ENCODE measurements at places on chromosomes 1 and 21.

DNA sequence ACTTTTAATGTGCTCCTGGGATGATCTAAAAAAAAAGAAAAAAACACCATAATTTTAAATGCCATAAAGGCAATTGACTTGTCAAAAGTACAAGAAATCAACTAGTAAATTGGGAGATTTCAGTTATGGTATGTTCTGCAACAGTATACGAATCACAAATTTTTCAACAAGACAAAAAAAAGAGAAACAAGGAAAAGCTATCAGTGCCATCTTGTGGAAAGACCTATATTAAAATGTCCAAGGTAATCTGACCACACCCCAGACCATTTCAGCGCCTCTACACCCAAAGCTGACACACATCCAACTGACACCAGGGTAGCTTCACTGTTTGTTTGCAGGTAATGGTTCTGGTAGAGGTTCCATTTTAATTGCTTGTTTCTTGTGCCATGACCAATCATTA, 5.0 kb upstream of the DUSP23 start:
- no peak for DNase-seq

- no peak for DNase-seq
Observed at GRCh38 chr1:151537112-151537511, 3.0 kb upstream of the TUFT1 start.

GRCh38 chr1:32868085-32868484, 2.6 kb downstream of the FNDC5 start:
- DNase-seq, result no peak

- DNase-seq, result no peak
Observed at GRCh38 chr1:66757722-66758240, 5.5 kb downstream of the DYNLT5 start.

DNA sequence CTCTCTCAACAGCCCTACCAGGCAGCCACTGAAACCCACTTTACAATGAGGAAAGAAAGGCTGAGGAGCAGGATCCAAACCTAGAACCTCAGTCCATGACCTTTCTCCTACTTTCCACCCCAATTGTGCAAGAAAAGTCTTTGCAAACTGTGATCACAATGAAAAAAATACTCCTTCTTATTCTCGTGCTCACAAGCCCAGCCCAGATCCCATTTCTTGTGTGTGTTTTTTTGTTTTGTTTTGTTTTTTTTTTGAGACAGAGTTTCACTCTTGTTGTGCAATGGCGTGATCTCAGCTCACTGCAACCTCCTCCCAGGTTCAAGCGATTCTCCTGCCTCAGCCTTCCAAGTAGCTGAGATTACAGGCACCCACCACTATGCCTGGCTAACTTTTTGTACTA, 97.7 kb downstream of the CRYAA start:
- DNase-seq, result no peak

GRCh38 chr1:200659269-200659668, 10.4 kb downstream of the DDX59 start:
- no peak for DNase-seq

GRCh38 chr1:7648761-7649384, 122.2 kb upstream of the VAMP3 start:
- DNase-seq, result no peak

DNA sequence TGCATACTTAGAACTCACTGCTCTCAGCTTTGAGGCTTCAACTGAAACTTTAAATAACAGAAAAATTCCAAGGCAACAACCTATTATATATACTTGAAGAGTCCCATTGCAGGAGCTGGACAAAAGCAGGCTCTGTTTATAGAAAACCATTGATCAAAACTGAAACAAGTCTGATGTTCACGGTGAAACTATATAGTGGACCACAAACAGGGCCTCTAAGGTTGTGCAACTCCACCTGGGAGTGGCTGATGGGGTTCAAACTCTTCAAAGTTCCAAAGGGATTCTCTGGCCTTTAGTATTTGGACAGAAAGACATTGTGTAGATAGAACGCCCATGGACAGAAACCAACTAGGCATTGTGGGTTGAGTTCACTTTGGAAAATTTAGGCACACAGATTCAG, 140.3 kb downstream of the ZC3H11B start:
- no peak for DNase-seq

GRCh38 chr1:63643926-63644325, 50.7 kb downstream of the PGM1 start:
- no peak for DNase-seq

DNA sequence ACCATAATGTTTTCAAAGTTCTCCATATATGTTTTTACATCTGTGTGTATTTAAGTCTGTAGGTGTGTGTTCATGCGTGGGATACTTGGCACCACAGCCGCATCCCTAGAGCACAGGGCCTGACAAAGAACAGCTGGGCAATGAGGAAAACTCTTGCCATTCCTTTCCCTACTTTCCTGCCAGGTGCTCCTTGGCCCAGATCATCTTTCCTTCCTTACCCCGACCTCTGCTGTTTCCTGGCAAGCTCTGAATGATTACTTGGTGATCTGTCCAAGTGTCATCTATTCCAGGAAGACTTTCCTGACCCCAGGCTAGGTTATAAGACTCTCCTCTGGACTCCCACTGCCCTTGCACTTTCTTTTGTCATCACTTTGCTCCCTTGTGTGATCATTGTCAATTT, 123.6 kb downstream of the ELAVL4 start:
- no peak for DNase-seq

- no peak for DNase-seq
Observed at GRCh38 chr1:233065685-233066084, 115.3 kb downstream of the NTPCR start.

GRCh38 chr1:92832537-92833114, 786 bp downstream of the RPL5 start:
- DNase-seq, result no peak

DNA sequence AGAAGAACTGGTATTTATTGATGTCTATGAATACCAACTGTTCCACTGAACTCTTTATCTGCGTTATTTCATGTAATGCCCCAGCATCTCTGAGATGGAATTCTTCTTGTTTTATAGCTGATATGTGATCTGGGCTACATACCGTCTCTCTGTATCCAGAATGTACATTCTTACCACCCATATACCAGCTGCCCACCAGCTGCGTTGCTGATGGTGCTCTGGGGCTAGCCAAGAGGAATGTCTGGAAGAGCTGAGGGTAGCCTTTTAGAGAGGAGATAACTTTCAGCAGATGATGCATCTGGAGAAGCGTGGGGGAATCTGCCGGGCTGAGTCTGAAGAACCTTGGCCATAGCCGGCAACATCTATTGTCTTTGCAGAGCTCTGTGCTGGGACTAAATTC, 137.5 kb downstream of the RYR2 start:
- DNase-seq, result no peak

DNA sequence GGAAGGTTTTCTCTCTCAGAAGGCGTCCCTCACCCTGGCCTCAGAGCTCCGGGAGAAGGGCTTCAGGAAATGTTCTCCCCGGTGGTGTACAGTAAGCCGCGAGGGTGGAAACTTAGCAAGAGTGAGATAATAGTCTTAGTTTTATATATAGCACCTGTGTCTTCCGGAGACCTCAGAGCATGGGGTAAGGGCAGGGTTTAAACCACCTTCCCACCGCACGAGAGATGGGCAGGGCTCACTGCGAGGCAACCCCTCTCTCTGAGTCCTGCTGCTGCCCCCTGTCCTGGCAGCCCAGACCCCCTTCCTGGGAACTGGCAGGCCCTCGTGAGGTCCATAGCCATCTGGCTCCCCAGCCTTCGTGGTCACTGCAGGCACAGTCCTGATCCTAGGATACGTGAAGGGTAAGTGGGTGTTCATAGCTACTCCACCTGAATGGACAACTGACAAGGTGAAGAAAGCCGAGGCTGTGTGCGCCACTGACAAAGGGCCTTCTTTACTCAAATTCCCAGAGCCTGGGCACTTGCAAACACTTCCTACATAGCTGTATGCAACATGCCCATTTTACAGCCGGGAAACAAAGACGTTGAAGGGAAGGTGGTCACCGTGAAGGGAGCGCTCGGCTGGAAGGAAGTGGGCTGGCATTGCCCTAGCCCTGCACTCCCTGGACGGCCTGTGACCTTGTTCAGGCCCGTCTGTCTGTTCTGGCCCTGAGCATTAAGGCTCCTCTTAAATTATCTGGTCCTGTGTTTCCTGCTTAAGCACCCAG, 26.9 kb downstream of the ITPKB start:
- no peak for DNase-seq

DNA sequence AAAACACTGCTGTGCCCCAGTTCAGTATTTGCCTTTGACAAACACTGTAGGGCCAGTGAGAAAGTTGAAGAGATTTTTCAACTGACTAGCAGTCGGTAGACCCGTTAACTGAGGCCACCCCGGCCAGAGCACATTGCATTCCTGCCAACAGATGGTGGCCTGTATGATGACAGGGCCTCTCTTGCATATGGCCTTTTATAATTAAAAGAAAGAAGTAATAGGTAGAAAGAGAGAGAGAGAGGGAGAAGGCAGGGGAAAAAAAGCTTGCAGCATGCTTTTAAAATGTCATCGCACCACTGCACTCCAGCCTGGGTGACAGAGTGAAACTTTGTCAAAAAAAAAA, 4.7 kb upstream of the C1orf174 start:
- no peak for DNase-seq

- DNase-seq, result no peak
Observed at GRCh38 chr1:7227654-7228053, 442.4 kb downstream of the CAMTA1 start.

GRCh38 chr1:205593532-205593931, 38.3 kb downstream of the ELK4 start:
- no peak for DNase-seq

DNA sequence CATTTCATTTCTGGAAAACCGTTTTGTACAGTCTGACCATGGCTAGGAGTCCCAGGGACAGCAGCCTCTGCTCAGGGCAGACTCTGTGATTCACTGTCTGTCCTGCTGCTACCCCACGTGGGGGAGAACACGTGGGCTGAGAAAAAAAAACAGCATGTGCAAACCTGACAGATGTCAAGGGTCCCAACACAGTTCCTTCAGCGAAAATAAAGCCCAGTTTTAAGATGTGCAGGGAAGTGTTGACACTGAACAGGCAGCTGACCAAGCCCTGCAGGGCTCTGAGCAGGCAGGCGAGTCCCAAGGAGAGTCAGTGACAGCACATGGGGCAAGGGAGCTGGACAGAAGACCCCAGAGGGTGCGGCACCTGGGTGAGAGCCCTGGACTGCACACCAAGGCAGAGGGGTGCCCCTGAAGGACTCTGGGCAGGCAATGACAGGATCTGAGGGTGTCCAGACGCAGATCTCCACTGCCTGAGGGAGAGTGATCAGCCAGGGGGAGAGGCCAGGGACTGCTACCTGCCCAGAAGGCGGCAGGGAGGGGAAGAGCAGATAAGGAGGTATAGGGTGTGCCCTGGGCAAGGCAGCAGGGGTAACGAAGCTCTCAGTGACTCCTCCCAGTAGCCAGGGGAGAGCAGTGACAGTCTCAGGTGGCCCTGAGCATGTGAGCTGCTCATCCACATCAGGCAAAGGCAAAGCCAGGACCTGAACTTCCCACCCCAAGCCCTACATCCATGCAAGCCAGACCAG, 5.1 kb upstream of the SPATC1L start:
- peak; percentile 38 for DNase-seq

DNA sequence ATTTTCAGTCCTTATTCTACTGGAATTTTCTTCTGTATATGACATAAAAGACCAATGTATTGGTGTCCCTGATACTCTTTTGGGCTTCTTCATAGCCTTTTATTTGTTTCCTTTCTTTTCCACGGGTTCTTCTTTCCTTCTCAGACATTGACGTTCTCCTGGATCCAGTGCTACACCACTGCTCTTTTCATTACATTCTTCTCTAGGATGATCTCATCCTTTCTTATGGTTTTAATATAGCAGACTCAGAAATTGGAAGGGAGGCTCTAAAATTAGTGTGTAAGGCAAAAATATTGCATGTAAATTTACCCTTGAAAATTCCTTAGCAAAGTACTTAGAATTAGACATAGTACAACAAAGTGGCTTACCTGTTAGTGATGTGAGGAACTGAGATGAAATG, 65.3 kb downstream of the SELENOF start:
- no peak for DNase-seq

- DNase-seq, result no peak
Observed at GRCh38 chr1:60162936-60163335, 89.4 kb upstream of the C1orf87 start.

DNA sequence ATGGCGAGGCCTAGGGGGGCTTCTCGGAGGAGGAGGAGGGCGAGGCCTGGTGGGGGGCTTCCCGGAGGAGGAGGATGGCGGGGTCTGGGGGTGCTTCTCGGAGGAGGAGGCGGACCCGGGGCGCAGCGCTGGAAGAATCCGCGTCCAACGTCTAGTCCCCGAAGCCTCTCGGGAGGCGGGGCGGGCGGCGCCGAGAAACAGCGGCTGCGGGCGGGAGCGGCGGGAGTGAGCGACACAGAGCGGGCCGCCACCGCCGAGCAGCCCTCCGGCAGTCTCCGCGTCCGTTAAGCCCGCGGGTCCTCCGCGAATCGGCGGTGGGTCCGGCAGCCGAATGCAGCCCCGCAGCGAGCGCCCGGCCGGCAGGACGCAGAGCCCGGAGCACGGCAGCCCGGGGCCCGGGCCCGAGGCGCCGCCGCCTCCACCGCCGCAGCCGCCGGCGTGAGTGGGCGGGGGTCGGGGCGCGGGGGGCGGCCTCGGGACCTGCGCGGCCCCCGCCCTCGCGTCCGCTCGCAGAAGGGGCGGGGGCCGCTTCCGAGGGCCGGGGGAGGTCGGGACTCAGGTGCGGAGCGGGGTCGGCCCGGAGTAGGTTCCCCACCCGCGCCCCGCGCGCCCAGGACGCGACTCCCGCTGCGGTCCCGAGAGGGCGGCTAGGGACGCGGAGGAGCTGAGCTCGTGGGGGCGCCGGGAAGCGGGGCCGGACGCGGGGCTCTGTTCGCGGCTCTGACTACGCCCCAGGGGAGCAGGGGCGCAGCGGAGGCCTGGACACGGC, at the start of gene KLHL17:
Gene KLHL17 (plus strand): TSS at position 222 of the 769 bp plus-strand sequence. CDS start 110 bp downstream, at position 332.
- DNase-seq, result peak; percentile 33

DNA sequence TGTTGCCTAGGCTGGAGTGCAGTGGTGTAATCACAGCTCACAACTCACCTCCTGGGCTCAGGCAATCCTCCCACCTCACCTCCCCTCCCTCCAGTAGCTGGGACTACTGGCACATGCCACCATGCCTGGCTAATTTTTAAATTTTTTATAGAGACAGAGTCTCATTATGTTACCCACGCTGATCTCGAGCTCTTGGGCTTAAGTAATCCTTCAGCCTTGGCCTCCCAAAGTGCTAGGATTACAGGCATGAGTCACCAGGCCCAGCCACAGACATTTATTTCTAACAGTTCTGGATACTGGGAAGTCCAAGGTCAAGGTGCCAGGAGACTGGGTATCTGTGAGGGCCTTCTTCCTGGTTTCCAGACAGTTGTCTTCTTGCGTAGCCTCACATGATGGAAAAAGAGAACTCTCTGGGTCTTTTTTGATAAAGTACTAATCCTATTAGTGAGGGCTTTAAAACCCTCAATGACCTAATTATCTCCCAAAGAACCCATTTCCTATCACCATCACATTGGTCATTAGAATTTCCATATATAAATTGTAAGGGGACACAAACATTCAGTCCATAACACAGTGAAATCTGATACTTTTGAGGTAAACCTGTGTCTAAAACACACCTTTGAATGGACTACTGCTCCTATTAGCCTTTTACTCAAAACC, 67.9 kb downstream of the PHACTR4 start:
- no peak for DNase-seq

DNA sequence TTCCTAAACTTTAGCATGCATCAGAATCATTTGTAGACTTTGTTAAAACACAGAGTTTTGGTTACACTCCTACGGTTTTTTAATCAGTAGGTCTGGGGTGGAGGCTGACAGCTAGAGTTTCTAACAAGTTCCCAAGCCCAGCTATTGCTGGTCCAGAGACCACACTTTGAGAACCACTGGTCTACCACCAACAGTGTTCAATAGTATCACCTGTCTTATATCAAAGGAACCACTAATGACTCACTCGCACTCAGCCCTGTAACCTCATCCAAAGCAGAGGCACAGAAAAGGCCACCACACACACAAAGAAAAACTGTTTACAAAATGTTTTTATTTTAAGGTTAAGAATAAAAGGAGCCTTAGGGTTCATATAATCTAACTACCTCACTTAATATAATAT, 68.7 kb downstream of the HIVEP3 start:
- no peak for DNase-seq
